ENCODE measurements at places on chromosomes 2 and 18. TPM values are rescaled to one million over a fixed set of nuclear protein-coding genes. Genes with fewer than 3 reads are reported as not detected.
A peak's percentile ranks its signal among the peaks of the same experiment; 100 is the strongest.

DNA sequence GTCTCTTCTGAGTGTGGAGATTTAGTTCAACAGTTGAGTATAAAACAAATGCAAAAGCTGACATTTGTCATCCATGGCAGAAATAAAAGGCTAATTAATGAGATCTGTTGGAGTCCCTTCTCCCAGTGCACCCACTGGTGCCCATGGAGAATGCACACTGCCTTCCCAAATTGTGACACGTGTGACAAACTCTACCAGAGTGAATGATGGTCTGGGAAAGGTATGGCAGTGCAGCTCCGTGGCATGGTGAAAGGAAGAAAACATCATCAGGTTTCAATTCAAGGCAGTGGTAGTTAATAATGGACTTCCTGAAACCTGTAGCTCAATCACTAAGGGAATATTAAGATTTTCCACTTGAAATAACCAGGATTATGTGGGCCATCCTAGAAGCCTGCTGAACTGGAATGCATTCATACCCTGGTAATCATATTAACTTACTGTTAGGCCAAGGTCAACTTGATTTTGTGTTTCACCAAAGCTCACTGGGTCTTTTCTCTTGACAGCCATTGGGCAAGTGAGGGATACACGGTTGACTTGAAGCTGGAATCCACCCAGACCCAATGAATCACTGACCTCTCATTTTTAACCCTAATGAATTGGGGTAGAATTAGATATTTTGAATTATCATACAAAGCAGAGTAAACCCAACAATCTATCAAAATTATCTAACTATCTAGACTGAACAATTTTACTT, 167.6 kb downstream of the AFF3 start:
- no peak for DNase-seq

- peak; percentile 77 for DNase-seq
Observed at GRCh38 chr2:32947484-32948143, 861 bp downstream of the LTBP1 start.

DNAH7 gene
- total RNA-seq: 0.27 TPM

- DNase-seq: no peak
Observed at GRCh38 chr18:56652802-56653201, 1.6 kb downstream of the WDR7 start.

- no peak for DNase-seq
Observed at GRCh38 chr18:46449033-46449432, 208.0 kb downstream of the LOXHD1 start.

DNA sequence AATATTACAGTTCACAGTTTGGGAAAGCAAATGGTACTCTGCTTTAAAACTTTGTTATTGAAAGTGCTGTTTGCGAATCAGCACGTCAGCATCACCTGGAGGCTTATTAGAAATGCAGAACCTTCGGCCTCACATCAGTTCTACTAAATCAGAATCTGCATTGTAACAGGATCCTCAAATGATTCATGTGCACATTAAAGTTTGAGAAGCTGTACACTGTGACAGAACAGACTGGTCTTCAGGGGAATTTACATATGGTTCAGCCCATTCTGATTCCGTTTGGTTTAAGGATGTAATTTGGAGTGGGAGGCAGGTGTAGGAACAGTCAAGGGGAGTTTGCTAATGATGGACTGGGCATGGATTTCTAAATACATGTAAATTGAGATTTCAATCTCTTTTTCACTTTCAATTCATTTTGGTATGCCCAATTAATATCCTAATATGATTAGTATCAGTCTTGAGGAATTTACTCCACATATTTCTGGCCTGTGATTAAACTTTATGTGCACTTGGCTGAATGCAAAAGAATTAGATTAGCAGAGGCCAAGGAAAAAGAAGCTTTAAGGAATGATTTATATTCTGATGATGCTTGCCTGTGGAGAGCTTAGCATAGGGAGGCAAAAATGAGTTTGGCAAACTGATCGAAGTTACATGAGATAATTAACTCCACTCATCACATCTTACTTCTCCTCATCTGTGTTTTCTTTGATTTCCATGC, 248.8 kb downstream of the XIRP2 start:
- DNase-seq: no peak

DNA sequence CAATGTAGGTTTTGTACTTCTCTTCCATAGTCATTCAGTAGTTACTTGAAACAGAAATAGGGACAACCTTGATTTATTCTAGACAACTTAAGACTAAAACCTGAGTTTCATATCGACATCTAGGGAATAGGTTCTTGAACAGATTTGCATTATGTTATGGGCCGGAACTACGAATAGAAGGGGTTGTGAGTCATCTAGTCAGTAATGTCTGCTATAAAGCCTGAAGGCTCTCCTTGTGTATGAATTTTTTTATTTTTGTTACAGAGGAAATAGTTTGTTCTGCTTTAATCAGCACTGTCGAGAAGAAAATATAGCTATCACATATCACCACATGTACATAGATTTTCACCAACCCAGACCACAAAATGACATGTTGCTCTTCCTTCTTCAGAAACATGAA, 17.3 kb upstream of the TRIM43 start:
- DNase-seq: no peak

TUBB8B gene
- total RNA-seq: 3.6 TPM

GRCh38 chr2:68325056-68325455, 5.3 kb upstream of the CNRIP1 start:
- no peak for DNase-seq

DNA sequence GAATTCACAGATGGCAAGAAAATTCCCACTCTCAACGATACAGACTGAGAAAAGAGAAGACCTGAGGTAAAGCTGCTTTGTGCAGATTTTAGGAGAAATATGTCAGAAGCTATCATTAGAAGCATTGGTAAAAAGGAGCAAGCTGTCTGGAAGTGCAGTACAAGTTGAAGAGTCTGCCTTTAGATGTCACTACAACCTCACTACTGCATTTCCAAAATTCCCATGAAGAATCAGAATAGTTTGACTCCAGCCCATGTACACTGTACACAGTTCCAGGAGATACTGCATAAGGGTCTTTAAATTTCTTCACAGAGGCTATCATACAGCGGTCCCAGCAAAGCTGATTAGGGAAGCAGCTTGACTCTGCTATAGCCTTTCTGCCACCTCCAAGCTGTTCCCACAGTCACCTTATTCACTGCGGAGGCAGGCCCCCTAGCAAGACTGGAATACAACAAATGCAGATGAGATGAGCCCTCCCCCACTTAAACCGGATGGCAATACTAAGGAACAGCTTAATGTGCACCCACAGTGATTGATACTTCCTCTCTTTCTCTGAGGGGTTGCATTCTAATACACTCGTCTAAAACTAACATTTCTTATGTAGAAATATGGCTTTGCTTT, 527.4 kb downstream of the TMEM182 start:
- peak; percentile 40 for DNase-seq
